ENCODE measurements at places on chromosomes 12 and 14.

- no peak for DNase-seq
Measured at GRCh38 chr12:4324366-4324765, 3.4 kb downstream of the TIGAR start.

DNA sequence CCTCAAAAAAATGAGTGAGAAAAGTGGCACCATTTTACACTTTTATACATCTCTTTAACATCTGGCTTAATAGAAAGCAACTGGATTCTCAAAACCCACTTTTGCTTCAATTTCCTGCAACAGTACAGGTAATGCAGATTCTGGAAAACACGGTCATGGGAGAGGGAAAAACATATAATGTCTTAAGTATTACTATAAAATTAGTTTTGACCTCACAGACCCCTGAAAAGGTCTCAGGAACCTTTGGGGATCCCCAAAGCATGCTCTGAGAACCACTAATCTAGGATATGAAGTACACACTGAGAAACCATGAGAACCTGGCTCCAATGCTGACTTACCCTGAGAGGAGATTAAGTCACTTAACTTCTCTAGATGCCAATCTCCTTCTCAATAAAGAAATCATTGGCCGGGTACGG is 64.7 kb downstream of the PPP2R5E start:
- no peak for DNase-seq

DNA sequence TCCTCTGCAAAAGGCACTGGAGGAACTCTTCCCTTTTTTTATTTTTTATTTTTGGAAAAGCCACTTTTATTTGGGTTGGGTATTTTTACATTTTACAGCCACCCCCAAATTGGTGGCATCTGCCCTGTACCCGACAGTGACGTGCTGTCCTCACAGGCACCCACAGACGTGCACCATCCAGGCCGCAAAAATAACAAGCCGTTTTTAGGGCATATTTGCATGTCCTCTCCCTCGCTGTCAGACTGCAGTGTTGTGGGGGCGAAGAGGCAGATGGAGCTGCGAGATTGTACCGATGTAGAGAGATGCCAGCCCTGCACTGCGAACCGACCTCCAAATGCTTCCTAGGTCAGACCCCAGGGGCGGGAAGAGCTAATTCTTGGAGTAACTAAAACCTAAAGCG is 12.2 kb downstream of the JDP2 start:
- no peak for DNase-seq

GRCh38 chr12:68958322-68958721 is 25.4 kb upstream of the CPM start:
- DNase-seq = no peak

GRCh38 chr12:66438601-66439000 is 136.3 kb downstream of the HELB start:
- DNase-seq = no peak

DNA sequence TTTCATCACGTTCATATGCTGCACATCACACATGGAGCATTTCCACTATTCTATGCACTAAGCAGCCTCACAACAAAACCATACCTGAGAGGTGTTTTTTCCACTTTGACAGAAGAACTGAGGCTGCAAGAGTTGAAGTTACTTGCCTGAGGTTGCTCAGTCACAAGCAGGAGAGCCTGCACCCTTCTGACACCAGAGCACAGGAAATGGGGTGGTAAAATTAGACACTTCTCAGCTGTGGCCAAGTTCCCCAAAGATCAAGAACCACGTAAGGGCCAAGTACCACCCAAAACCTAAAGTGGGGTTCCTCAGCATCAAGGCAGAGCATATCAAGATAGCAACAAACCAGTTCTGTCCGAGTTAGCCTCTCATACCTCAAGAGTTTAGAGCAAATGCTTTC is 185.8 kb downstream of the CAPZA3 start:
- no peak for DNase-seq

- peak; percentile 38 for DNase-seq
Measured at GRCh38 chr14:21748869-21749303, 75.3 kb upstream of the OR4E1 start.

DNA sequence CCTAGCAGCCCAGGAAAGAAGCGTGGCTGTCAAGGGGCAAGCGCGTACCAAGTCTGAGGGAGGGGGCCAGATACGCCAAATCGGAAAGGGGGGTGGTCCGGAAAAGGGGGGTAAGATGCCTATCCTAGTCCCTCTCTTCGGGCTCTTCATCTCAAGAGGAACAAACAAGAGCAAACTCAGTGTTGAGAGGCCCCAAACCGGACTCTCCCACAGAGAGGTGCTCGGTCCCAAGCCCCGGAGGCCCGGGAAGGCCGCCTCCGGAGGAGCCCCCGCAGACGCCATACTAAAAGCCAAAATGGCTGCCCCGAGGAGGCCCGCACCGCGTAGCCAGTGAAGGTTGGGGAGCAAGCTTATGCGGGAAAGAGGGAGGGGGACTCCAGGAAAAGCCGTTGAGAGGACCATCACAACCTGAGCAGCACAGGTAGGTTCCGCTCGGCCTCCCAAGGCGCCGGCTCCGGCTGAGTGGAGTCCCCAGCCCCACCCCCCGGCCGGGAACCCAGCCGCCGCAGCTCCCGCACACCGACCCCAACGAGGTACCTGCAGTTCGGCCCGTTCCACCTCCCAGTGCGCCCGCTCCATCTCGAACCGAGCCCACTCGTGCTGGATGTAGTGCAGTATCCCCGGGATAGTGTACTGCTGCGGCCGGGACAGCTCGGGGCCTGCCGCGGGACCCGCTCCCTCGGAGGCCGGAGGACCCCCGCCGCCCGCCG is at the start of gene AP4S1:
AP4S1 (plus strand) TSS at position 283 of the 710 bp plus-strand sequence. CDS start 40,548 bp downstream, outside the sequence.
- DNase-seq = peak; percentile 38

Data from activated T-cell treated with anti-CD3 and anti-CD28 coated beads for 4 hours (primary cell).